ENCODE measurements at places on chromosomes 1 and 21.

DNA sequence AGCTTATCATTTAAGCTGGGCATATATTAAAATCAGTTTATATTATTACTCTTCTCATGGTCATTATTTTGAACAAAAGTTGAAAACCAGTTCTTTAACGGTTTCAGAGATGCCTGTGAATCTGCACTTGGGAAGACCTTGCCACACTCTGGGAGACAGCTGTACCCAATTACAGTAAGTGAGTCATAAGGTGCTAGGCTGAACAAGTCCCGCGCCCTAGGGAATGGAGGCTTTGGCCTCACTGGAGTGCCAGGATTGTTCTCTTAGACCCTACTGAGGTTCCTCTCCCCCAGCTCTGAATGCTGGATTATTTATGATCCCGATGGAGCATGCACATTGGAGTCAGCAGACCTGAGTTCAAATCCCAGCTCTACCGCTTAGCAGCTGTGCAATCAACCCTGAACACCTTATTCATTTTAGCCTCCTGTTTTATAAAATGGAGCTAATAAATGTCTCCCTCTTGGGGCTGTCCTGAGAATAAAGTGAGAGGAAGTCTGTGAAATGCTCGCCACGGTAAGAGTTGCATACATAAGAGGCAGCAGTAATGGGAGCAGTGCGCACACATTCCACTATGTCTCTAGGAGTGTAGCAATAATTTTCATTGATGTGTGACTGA lies 266.2 kb downstream of the FOXD2 start:
- no peak for DNase-seq

DNA sequence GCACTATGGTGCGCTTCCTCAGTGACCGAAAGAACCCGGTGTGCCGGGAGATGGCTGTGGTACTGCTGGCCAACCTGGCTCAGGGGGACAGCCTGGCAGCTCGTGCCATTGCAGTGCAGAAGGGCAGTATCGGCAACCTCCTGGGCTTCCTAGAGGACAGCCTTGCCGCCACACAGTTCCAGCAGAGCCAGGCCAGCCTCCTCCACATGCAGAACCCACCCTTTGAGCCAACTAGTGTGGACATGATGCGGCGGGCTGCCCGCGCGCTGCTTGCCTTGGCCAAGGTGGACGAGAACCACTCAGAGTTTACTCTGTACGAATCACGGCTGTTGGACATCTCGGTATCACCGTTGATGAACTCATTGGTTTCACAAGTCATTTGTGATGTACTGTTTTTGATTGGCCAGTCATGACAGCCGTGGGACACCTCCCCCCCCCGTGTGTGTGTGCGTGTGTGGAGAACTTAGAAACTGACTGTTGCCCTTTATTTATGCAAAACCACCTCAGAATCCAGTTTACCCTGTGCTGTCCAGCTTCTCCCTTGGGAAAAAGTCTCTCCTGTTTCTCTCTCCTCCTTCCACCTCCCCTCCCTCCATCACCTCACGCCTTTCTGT lies 7.3 kb upstream of the PIGV start:
- no peak for DNase-seq

GRCh38 chr1:45334308-45335245 lies 5.4 kb upstream of the TOE1 start:
- no peak for DNase-seq

DNA sequence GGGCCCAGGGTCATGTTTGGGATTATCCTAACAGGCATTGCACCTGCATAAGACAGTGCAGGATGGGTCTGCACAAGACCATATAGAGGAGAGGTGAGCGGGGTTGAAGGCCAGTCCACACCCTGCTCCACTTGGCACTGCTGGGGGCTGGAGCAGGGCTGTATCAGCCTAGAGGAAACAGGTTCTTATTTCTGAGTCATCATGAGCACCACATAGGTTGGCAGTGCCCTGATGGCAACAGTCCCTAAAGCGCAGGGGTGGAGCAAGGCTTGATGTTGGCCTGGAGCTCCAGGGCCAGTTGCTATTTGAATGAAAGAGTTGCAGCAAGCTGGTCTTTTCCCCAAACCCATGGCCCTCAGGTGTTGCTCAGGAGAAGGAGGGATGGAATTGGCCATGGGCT lies 29.8 kb upstream of the BMP8B start:
- DNase-seq: no peak

GRCh38 chr1:77541162-77541545 lies 141.3 kb downstream of the ZZZ3 start:
- DNase-seq: no peak

- DNase-seq: no peak
Measured at GRCh38 chr1:54507033-54507870, 40.8 kb upstream of the ACOT11 start.

DNA sequence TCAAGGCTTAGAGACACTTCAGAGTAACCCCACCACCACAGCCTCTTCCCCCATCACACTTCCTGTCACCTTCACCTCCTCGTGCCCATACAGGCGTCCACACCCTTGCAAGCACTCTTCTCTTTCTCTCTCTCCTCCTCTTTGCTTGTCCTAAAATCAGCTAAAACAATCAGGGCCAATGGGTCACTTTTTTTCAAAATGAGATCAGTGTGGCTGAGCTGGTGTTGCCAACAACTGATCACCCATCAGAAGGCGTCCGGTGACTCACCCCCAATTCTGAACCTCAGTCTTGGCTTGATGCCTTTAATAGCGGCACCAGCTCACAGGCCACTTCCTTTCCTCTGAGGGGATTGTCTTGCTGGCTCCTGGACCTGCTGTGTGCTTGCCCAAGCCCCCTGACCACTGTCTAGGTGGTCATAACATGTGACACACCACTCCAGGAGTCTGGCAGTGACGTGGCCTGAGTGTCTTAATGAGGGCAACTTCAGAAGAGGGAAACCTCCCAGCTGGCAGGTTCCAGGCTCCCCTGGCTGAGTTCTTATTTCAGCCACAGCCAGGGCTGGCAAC lies 1.6 kb downstream of the DRAXIN start:
- no peak for DNase-seq

DNA sequence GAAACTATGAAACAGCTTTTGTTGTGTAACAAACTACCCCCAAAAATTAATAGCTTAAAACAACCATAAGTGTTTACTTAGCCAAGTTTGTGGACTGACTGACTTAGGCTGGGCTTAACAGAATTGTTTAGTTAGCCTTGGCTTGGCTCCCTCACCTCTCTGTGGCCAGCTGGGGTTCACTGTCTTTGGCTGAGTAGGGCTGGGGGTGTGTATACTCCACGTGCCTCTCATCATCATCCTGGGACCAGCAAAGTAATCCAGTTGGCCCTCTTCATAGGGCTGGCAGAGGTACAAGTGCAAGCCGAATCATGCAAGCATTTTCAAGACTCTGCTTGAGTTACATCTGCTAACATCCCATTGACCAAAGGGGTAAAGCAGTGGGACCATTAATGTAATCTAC lies 252.3 kb downstream of the BRINP2 start:
- no peak for DNase-seq

DNA sequence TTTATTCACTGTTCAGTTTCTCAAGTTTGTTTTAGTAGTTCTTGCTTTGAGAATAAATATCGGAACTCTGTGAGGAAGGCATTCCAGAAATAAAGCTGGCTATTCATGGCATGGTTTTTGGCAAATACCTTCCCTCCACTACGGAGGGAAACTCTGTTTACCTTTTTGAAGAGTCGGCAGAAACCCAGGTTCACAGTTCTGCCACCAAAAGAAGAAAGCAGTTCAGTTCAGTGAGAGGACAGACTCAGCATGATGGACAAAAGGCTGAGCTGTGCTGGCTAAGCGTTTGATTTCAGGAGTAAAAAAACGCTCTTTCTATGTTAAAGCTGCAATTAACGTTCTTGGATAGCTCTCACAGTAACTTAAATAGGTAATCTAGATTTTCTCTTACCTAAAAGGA lies 42.4 kb downstream of the CNN3 start:
- no peak for DNase-seq

GRCh38 chr1:52707927-52708655 lies 9.9 kb upstream of the COA7 start:
- no peak for DNase-seq

- no peak for DNase-seq
Measured at GRCh38 chr1:56446531-56447098, 132.7 kb downstream of the PLPP3 start.

GRCh38 chr1:1178794-1179331 lies 5.2 kb downstream of the TTLL10 start:
- DNase-seq: no peak

- no peak for DNase-seq
Measured at GRCh38 chr1:234866007-234866866, 256.3 kb upstream of the IRF2BP2 start.

DNA sequence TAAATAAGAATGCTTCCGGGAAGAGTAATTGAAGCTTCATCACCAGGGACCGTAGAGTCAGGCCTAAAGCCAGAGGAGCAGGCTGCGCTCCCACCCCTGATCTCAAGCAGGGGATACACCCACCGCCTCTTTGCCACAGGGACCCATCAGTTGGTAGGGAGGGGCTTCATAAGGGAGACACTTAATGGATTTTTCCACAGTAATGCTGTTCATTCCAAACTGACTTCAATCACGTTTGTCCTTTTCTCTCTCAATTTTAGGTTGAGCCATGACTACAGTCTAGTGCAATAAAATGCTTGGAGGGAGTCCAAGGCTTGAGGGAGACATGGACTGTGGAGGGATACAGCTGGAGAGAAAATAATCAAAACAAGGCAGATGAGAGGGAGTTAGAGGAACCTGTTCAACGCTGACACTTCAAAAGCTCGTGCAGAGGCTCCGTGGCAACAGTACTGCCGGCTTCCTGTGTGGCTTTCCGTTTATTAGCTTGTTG lies 111.5 kb downstream of the SEC16B start:
- DNase-seq: no peak
